ENCODE measurements at places on chromosomes 5 and 9. TPM values are rescaled to one million over a fixed set of nuclear protein-coding genes. Genes with fewer than 3 reads are reported as not detected.

Gene ARHGEF37
- 2.6 TPM for total RNA-seq

Gene MEIKIN
- not detected for total RNA-seq

Gene SHOC1
- 0.09 TPM for total RNA-seq

Gene FNIP1
- 99.9 TPM for total RNA-seq

Gene MYOZ3
- 0.72 TPM for total RNA-seq

Gene HACD4
- total RNA-seq = 4.8 TPM

Gene CLIC3
- total RNA-seq = 4.3 TPM

Gene HTR1A
- not detected for total RNA-seq

Gene ANKRD18B
- total RNA-seq = not detected

Gene WDR55
- 21.9 TPM for total RNA-seq

Gene FGF1
- 1.2 TPM for total RNA-seq

All from fibroblast of the aortic adventitia (primary cell).